SJCRH30 (cell line): ENCODE measurements at places on chromosomes 16 and 17.
A peak's percentile ranks its signal among the peaks of the same experiment; 100 is the strongest.

DNA sequence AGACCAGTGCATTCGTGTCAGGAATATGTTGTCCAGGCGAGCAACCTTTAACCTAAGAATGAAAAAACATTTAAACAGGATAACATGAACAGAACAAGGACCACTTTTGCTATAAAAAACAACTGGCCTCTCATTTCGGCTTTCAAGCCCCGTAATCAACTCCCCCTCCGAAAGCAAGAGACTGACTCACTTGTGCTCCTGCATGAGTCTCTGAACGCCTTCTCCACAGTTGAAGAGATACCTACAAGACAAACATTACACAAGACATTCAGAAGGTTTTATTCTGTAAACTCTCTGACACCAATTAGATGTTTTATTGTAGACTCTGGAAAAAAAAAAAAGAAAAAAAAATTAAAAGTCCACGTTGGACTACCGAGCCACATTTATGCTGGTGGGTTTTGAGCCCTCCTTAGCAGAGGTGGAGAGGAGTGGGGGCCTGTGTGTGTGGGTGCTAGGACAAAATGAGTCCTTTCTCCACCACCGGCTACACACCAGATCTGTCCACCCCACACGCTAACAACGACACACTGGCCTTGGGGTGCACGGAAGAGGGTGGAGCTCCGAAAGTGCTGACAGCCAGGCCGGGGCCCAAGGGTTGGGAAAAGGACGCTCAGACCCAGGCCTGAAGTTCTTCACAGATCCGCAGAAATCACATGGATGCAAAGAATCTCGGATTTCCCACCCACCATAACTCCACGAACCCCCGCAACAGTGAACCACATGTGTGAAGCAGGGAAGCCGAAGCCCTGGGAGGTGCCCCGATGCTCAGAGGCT is 759 bp downstream of the ELAC2 start:
- DNase-seq = no peak

DNA sequence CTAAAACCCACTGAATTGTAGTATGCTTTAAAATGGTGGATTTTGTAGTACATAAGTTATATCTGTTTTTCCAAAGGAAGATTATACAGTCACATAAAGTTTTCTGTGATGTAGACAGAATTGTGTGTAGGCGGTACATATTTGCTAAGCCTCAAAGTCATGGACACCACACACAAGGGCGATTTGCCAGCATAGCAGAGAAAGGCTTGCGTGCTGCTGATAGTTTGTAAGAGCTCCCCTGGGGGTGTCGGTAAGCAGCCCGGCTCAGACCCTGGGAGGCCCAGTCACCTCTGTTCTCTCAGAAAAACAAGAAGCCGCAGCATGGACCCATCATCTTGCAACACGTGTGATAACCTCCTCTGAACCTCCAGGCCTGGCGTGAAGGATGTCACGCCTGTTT is 38.3 kb upstream of the AKTIP start:
- no peak for DNase-seq

GRCh38 chr17:80036715-80037477 is 454 bp downstream of the CCDC40 start:
- peak; percentile 89 for DNase-seq

DNA sequence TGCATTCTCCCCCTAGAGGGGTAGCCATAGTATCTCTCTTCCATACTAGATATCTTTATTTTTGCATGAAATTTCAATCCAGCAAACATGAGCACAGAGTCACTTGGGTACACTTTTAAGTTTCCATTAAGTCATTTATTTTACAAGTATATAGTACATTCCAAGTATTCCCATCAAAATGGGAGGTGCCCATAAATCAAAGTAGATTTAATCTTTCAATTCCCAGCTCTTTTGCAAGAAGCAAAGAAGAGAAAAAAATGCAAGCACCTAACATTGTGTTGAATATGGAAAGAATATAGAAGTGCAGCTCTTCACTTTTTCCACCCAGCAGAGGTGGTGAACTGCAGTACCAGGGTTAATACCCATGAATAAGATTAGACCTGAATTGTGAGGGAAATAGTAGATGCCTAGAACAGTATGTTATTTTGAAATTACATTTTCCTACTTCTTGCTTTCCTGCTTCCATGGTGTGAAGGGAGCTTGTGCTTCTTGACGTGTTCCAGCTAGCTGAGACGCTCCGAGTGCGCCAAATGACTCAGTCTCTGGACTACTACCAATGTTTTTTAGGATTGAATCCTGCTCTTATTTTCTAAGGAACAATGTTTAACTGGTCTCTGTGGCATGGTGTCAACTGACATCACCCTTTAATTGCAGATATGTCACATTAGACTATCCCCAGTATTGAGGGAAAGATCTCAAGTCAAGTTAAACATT is 151.1 kb upstream of the MAF start:
- no peak for DNase-seq

- no peak for DNase-seq
Measured at GRCh38 chr17:59178266-59178985, 22.9 kb downstream of the PRR11 start.

GRCh38 chr16:46591257-46591656 is 29.9 kb downstream of the SHCBP1 start:
- DNase-seq = no peak

DNA sequence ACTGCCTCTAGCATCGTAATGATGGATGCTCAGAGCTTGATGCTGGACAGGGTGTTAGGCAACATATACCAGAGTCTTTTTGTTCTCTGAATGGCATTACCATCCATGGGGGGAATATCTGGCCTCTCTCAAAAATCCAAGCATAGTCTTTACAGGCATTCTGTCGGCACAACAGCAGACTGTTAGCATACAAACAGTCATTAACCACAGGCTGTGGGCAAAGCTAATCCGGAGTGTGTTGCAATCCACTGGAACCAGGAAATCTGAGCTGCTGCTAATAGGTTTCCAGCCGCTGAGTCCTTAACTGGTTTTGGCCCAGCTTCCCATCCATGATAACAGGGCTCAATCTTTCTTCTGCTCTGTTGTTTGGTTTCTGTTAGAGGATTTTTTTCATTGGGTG is 371.9 kb downstream of the HS3ST3B1 start:
- DNase-seq = peak; percentile 42

- DNase-seq = no peak
Measured at GRCh38 chr17:50514936-50515702, 6.9 kb downstream of the MYCBPAP start.

GRCh38 chr16:66953462-66954096 is 7.5 kb upstream of the CES3 start:
- no peak for DNase-seq

DNA sequence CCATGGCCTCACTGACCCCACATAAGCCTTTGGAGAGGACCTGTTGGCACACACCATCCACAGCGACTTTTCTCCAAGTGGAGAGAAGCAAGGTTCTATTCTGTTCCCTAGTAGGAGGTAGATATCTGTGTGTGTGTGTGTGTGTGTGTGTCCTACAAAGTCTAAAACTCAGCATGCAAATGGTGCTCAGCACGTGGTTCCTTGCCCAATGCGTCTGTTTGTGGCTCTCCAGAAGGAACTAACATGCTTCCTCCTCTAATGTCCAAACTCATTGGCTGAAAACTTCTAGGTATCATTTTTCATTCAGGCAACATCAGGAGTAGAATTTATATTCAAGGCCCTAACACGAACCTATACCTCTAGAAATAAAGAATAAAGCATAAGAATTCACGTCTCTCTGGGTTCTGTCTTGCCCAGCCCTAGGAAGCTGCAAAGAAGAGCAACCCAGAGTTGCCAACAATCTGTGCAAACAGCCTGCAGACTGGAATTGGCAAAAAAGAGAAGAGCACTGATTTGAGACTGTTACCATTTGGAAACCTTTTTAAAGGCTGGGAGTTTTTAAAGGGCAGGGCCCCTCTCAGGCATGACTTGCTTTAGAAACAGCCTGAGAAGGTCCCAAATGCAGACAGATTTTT is 25.5 kb downstream of the MAP3K14 start:
- no peak for DNase-seq

GRCh38 chr17:44543213-44543904 is 13.9 kb upstream of the FZD2 start:
- peak; percentile 78 for DNase-seq

GRCh38 chr16:67539691-67540635 is 11.3 kb downstream of the RIPOR1 start:
- no peak for DNase-seq

- peak; percentile 54 for DNase-seq
Measured at GRCh38 chr16:1645914-1646525, 32.1 kb upstream of the JPT2 start.
